ENCODE measurements at places on chromosomes 3 and 15.

DNA sequence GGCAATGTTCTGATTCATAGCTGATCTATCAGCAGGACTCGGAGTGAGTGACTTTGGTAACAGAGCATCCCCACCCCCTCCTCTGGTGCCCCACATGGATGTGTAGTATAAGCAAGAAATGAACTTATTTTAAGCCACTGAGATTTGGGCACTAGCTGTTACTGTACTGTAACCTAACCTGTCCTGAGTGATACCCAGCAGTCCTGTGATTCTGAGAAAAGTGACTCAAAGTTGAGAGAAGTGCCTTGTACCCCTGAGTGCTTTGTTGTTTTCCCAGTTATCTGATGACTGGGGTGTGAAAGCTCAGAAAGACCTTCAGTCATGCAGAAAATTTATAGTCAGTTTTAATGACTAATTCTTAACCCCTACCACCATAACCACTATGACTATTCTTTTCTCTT is 439.9 kb upstream of the RBMS3 start:
- no peak for DNase-seq

GRCh38 chr3:39401983-39402382 is 4.5 kb upstream of the RPSA start:
- DNase-seq = no peak

DNA sequence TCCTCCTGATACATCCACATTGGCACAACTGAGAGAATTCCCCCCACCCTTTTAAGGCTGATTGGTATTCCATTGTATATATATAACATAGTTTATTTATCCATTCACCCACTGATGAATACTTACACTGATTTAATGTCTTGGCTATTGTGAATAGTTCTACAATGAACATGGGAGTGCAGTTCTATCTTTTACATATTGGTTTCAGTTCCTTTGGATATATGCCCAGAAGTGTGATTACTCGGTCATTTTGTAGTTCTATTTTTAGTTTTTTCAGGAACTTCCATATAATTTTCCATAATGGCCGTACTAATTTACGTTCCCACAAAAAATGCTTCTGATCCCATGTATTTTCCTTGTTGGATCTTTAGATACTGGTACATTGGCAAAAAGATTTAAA is 135.3 kb downstream of the FMN1 start:
- DNase-seq = no peak

- DNase-seq = no peak
These were observed 45.9 kb upstream of the MEX3B start for GRCh38 chr15:82091636-82092140.

- DNase-seq = no peak
These were observed 85.6 kb upstream of the PDZRN3 start for GRCh38 chr3:73710340-73710739.

DNA sequence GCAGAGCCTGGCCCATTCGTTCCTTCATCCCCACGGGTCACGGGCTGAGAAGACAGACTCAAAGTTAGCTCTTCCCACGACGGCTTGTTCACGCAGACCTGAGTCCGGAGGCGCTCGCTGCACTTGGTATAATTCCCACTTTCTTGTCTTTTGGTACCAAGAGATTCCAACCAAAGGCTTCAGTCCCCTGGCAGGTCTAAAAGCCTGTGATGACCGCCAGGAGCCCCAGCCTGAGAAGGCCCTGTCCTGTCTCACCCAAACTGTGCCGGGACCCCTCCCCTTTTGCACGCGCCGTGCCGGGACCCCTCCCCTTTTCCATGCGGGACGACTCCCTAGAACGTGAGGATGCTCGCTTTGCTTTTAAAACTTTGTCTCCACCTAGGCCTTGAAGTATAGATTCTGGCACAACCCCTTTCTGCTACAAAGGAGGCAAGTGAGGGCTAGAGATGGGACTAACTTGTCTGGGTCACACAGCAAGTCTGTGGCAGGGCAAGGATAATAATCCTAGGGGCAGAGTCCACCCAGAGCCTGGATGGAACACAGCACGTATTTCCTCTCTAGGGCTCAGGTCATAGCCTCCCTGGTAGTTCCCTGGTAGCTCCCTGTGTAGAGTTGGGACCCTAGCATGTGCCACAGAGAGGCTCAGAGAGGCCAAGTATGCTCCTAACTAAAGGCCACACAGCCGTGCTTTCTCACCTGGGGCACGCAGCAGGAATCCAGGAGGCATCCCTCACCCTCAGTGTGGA is 211.3 kb downstream of the XXYLT1 start:
- no peak for DNase-seq

- DNase-seq = no peak
These were observed 39.6 kb downstream of the METTL6 start for GRCh38 chr3:15387735-15388134.

- no peak for DNase-seq
These were observed 147.5 kb downstream of the NTRK3 start for GRCh38 chr15:88108991-88109390.

DNA sequence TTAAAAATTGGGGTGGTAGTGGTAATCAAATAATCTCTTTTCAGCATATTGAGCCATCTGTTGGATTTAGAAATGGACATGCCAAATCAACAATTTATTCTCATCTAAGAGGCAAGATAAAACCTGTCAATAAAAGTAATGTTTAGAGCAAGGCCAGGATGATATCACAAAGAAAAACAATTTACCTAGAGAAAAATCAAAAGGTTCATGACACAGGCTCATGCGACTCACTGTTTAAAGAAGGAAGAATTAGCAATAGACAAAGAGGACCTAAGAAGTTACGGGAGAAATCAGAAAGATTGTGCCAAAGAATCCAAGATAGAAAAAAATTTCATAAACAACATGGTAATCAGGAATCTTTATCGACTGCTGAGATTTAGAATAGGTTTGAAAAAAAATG is 868.5 kb upstream of the GBE1 start:
- no peak for DNase-seq

DNA sequence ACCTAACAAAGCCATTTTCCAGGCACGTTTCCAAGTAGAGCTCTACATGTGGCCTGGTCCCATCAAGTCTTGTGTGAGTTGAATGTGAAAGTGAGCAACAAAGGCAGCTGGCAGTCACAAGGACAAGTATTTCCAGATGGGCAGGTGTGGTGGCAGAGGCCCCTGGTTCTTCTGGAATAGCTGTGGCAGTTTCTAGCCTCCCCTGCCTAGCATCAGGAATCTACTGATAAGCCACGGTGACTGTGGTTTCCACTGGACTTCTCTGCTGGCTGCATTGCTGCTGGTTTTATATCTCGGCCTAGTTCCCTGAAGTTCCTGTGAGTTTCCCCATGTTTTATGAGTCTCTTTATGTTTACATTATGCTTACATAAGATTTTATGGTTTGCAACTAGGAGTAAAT is 117.7 kb downstream of the GOLIM4 start:
- no peak for DNase-seq

DNA sequence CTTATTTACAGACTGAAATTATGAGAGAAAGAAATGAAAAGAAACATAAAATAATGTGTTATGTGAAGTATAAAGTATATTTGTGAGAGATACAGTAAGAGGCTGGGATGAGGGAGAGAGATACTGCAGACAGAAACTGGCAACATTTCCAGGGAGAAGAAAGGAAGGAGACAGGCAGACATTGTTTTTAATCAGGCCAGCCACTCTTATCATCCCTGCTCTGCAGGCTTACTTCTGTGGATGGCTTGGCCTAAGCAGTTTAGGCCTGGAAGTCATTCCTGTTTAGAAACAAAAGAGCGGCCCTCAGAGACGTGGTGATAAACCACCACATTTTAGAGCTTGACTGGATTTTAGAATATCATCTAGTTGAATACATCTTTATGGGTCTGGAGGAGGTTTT is 12.4 kb downstream of the PCCB start:
- no peak for DNase-seq

DNA sequence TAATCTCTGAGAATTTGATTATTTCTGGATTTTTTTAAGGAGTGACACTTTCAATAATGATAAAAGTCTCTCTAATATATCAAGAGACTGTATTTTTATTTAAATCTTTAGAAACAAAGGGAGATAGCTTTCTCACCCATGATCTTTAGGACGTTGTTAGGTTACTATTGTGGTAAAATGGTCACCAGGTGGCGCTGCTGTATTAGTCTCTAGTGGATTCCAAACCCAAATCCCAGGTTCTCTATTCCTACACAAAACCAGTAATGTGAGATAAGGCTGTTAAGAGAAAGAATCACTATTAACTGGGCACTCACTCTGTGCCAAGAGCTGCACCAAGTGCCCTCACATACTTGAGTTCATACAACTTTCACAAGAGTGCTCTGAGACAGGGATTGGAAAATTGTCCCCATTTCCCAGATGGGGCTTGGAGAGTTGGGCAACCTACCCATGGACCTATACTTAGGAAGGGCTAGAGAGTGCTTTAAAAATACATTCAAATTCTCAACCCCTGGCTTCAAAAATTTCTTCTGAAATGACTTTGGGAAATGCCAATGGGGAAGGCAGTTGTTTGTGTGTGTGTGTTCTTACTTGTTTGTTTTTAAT is 593.4 kb upstream of the TGFBR2 start:
- DNase-seq = peak; percentile 5

GRCh38 chr3:184740509-184741258 is 28.8 kb upstream of the MAGEF1 start:
- DNase-seq = no peak

DNA sequence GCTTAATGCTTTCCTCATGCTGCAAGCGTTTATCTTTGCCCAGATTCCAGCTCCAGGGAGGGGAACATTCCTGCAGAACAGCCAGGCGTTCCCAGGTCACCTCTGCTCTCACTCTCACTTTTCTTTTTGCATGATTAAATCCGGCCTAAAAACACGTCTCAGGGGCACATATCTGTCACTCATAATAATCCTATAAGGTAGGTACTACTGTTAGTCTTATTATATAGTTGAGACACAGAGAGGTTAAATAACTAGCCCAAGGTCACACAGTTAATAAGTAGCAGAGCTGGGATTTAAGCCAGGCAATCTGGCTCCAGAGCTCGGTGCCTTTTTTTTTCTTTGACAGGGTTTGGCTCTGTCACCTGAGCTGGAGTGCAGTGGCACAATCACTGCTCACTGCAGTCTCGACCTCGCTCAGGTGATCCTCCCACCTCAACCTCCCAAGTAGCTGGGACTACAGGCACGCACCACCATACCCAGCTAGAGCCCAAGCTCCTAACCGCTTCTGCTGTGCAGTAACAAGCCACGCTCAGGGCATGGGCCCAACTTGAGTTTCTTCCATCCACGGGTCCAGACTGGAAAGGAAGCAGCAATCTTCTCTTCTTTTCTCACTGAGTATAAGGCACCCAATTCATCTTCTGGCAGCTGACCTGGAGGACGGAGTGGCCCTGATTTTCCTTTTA is 96.5 kb downstream of the LIPC start:
- DNase-seq = no peak

DNA sequence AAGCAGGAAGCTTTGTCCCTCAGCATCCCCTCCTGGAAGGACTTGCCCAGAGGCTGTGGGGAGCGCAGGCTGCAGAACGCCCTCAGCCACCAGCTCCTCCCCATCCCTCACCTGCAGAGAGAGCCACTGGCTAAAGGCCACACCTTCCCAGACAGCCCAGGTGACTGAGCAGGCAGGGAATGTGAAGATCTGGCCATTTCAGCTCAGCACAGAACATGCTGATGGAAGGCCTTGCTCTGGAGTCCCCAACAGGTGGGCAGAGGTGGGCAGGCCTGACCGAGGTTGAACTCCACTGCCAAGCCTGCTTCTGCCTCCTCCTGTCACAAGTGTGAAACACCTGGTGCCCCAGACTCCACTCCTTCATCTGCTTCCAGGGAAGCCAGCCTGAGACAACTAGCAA is 50.7 kb upstream of the SEC61A1 start:
- no peak for DNase-seq

GRCh38 chr3:149613988-149614387 is 43.8 kb downstream of the WWTR1 start:
- no peak for DNase-seq

- DNase-seq = no peak
These were observed 4.3 kb upstream of the SCG3 start for GRCh38 chr15:51677021-51677420.

GRCh38 chr3:27708250-27708649 is 13.9 kb downstream of the EOMES start:
- no peak for DNase-seq

- DNase-seq = no peak
These were observed 94.6 kb upstream of the SNTN start for GRCh38 chr3:63557912-63558311.

GRCh38 chr3:40255532-40255931 is 54.0 kb upstream of the EIF1B start:
- DNase-seq = no peak

DNA sequence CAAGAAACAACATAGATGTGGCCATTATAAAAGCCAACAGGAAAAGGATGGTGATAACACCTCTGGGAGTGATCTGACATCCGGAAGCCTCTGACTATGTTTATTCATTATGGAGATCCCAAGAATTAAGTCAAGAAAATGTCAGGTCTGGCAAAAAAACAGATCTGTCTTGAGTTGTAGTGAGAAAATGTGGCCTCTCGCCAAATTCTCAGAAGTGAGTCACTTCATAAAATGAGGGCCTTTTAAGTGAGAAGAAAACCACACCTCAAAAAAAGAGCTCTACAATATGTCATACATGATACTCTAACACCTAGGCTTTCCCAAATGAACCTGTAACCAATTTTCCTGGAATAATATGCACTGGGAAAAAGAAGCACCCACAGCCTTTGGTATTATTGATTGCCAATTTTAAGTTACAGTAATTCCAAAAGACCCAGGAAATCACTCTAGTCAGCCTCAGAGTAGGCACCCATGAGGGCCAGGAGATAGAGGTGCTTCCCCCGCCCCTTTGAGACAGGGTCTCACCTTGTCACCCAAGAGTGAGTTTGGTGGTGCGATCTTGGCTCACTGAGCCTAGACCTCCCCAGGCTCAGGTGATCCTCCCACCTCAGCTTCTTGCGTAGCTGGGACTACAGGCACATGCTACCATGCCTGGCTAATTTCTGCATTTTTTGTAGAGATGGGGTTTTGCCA is 38.0 kb downstream of the CCR3 start:
- no peak for DNase-seq

GRCh38 chr3:111151438-111151837 is 79.8 kb downstream of the NECTIN3 start:
- no peak for DNase-seq

GRCh38 chr15:36753173-36753572 is 173.7 kb downstream of the CDIN1 start:
- DNase-seq = no peak

- peak; percentile 58 for DNase-seq
These were observed 13.1 kb downstream of the FBXL22 start for GRCh38 chr15:63610209-63610841.

DNA sequence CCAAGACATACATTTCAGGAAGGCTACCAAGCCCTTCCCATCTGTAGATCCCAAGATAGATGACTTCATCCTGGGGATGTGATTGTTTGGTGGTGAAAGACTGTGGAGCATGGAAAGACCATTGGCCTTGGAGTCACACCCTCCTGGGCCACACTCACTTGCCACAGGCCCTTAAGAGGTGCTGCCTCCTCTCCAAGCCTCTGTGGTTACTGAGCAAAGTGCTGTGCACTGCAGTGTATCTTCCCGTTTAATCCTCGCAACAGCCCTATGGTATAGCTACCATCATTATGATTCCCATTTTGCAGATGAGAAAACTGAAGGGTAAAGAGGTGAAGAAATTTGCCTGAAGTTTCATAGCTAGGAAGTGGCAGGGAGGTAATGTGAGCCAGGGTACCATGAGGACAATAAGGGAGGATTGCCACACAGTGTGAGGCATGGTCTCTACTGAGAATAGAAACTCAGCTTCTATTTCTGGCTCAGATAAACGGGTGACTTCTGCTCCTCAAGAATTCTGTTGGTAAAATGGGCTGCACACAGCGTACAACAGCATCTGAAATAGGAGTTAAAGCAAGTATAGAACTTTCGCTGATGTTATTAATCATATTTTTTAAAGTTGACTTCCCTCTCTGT is 23.9 kb upstream of the RHO start:
- DNase-seq = no peak

Data from GM18507 (cell line).